Anterior cingulate cortex (tissue), 58 donors: ENCODE measurements at places on chromosomes 5 and 9.

- no peak for DNase-seq
These were observed 18.5 kb upstream of the ERMP1 start for GRCh38 chr9:5851445-5851844.

- no peak for DNase-seq
These were observed 36.4 kb upstream of the RNU6ATAC start for GRCh38 chr9:134200730-134201129.

DNA sequence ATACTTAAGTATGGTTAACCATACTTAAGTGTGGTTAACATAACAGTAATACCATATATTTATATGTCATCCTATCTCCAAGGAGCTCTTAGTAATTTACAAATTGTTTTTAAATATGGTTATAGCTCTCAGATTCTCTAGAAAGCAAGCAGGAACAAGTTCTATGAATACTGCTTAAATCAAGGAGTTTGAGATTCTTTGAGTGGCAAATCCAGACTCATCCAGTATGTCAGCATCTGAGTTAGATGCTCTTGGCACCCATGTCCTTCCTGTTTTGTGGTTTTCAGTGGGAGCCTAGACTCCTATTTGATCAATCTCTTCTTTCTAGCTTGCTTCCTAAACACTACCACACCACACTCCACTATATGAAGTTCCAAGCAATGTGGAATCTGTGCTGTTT lies 114.7 kb upstream of the GDNF start:
- DNase-seq: no peak

DNA sequence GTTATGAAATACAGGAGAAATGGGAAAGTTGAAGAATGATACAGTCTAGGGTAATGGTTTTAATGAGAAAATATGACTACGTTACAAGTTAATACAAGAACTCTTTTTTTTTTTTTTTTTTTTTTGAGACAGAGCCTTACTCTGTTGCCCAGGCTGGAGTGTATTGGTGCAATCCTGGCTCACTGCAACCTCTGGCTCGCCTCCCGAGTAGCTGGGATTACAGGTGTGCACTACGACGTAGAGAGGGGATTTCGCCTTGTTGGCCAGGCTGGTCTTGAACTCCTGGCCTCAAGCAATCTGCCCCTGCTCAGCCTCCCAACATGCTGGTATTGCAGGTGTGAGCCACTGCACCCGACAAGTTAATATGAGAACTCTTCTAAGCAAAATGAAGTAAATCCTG lies 77.1 kb upstream of the SELENOP start:
- no peak for DNase-seq

DNA sequence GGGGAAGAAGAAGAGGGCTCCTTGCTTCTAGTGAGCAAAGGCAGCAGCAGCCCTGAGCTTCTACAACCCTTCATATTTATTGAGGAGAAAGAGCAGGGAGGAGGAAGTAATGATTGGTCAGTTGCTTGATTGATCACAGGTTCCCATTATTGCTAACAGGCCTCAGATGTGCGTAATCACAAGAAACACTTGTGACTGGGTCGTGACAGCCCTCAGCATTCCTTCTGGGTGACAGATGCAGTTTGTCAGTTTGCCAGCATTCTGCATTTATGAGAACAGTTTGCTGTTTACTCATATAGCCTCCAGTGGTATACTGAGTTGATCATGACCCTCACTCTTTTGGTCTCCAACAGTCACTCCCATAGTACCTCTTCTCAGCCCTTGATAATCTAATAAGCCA lies 111.5 kb upstream of the TNC start:
- DNase-seq: no peak

- no peak for DNase-seq
These were observed 1737.9 kb upstream of the C9orf72 start for GRCh38 chr9:29311221-29311620.
